ENCODE measurements at places on chromosomes 2 and 18.
A peak's percentile ranks its signal among the peaks of the same experiment; 100 is the strongest.

DNA sequence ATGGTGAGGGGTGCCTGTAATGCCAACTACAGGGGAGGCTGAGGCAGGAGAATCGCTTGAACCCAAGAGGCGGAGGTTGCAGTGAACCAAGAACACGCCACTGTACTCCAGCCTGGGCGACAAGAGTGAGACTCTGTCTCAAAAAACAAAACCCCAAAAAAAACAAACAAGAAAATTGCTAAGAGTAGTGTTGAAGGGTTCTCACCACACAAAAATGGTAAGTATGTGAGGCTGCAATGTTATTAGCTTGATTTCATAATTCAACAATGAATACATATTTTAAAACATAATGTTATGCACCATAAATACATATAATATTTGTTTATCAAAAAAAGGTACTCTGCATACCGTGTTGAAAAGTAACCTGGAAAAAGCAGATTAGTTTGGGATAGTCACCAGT, 45.8 kb downstream of the PSMG2 start:
- no peak for DNase-seq

GRCh38 chr2:112706170-112706664, 14.6 kb upstream of the NT5DC4 start:
- DNase-seq = peak; percentile 20

GRCh38 chr2:215883799-215884198, 129.6 kb downstream of the MREG start:
- no peak for DNase-seq

DNA sequence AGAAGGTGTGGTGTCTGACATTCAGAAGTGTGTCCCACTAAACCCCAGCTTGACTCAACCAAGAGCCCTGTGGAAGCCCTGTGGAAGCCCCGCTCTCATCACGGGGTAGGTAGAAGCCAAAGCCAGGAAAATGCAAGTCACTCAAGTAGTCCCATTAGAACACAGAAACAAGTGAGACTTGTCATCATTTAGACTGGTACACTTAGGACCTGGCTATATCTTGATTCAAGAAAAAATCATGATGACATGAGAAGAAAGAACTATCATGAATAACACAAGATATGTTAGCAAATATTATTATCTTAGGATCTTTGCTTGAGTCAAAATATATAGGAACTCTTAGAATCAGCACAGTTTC, 28.2 kb upstream of the SULT1C4 start:
- DNase-seq = no peak

- no peak for DNase-seq
Observed at GRCh38 chr2:118986738-118987137, 44.7 kb downstream of the MARCO start.

DNA sequence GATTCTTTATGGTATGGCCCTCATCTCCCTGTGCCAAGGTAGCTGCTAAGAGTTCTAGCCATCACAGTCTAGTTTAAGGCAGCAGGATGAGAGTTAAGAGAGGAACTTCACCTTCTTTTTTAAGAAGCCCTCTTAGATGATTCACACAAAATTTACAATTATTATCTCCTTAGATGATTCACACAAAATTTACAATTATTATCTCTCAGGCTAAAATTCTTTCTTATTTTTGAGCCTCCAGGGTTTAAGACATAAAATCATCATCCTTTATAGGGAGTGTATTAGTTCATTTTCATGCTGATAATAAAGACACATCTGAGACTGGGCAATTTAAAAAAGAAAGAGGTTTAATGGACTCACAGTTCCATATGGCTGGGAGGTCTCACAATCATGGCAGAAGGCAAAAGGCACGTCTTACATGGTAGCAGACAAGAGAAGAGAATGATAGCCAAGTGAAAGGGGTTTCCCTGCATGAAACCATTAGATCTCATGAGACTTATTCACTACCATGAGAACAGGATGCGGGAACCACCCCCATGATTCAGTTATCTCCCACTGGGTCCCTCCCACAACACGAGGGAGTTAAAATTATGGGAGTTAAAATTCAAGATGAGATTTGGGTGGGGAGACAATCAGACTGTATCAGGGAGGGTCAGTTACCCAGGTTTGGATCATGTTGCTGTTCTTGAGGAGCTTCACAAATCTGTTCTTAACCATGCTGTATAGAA, 133.0 kb upstream of the MYO3B start:
- no peak for DNase-seq

- no peak for DNase-seq
Observed at GRCh38 chr2:142472382-142472781, 341.6 kb upstream of the LRP1B start.

- no peak for DNase-seq
Observed at GRCh38 chr2:138615257-138615656, 113.7 kb downstream of the SPOPL start.

GRCh38 chr2:42298132-42298531, 62.9 kb downstream of the COX7A2L start:
- DNase-seq = no peak
